ENCODE measurements at places on chromosomes 5 and 9.

DNA sequence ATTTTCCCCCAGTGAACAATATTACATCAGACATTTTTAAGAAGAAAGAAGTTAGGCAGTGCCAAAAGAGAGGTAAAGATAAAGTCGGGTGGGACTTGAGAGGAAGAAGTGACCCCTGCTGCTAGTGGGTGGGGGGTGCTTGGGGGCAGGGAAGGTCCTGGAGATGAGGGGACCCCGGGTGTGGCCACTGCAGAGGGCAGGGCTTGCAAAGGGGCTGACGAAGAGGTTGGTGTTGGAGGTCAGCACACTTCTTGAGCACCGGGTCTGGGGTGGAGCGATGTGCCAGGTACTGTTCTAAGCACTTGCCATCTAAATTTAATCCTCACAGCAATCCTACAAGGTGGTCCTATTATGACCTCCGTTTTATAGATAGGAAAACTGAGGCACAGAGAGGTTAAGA is 62.0 kb downstream of the AMBP start:
- no peak for DNase-seq

GRCh38 chr5:96626956-96627355 is 35.2 kb upstream of the CAST start:
- DNase-seq: no peak

GRCh38 chr5:107486489-107486888 is 184.2 kb downstream of the EFNA5 start:
- DNase-seq: no peak

DNA sequence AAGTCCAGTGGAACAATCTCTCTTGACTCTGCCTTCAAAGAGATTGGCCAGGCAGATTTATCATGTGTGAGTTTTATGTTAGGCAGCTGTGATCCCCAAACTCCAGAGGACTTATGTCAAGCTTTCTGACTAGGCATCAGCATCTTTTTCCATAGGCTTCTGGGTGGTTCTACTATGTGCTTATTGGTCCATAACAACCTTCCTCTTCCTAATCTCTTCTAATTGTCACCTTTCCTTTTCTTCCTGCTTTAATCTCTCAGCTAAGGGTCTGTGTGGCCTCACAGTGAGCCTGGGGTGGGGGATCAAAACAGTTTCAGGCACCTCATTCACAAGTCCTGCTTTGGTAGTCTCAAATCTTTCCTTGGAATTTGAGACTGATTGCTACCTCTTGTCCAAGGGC is 170.9 kb upstream of the CHD1 start:
- DNase-seq: no peak

- DNase-seq: no peak
Measured at GRCh38 chr5:91189480-91190313, 193.4 kb downstream of the ARRDC3 start.

DNA sequence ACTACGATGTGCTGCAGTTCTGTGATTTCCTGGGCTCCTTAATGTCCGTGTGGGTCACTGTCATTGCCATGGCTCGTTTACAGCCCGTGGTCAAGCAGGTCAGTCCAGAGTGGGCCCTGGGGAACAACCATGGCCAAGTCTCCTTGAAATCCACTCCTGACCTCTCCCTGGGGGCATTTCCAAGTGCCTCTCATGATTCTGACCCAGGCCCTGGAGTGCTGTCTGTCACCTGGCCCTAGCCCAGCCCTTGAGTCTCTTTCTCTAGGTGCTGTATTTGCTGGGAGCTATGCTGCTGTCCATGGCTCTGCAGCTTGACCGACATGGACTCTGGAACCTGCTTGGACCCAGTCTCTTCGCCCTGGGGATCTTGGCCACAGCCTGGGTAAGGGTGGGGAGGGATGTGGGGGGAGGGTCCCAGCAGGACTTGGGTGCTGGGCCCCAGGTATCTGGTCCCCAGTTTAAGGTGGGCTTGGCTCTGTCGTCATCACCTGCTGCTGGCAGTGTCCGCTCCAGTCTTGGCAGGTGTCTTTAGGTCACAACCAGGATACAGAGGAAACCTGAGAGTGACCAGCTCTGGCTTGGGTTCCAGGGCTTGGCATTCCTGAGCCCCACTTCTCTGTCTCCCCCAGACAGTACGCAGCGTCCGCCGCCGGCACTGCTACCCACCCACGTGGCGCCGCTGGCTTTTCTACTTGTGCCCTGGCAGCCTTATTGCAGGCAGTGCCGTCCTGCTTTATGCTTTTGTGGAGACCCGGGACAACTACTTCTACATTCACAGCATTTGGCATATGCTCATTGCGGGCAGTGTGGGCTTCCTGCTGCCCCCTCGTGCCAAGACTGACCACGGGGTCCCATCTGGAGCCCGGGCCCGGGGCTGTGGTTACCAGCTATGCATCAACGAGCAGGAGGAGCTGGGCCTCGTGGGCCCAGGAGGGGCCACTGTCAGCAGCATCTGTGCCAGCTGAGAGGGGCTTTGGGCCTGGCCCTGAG is 17.0 kb downstream of the OR13J1 start:
- no peak for DNase-seq

DNA sequence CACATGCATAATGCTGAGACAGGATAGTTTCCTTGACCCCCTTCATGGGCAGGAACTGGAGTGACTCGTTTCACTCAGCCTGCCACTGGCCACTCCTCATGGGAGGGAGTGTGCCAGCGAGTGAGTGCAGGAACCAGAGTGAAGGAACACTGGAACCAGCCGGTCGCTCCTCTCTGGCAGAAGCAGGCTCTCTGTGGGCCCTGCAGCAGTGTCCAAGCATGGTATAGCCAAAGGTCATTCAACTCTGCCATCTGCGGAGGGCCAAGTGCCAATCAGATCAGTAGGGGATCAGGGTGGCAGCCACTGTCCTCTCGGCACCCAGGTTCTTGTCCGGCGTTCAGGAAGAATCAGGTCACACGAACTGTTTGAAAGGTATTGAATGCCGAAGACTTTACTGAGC is 169.3 kb upstream of the PPP1R2B start:
- no peak for DNase-seq

- DNase-seq: no peak
Measured at GRCh38 chr5:16889972-16890519, 46.0 kb downstream of the MYO10 start.

DNA sequence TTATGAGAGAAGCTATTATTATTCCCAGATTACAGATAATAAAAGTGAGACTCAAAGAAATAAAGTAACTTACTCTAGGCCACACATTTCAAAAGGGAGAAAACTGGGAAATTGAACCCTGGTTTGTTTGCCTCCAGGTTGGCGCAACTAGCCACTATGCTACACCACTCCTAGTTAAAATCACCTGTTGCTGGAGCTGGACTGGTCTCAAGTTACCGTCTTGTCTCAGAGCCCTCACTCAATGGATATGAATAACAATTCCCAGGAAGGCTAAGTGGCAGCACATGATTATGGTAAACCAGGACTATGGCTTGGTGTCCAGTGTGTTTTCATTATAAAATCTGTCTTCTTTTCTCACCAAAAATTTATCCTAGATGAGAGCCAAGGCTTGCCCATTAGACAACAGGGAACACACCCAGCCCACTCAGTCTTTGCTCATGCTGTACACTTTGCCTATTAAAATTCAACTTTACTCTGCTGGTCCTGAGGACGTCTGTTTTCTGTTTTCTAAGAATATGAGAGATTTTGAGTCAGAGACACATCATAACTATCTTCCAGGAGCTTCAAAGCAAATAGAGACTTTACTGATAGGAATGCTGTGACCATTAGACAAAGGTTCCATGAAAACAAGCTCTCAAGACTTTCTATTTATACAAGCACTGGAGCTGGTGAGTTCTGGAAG is 58.1 kb downstream of the ADRB2 start:
- DNase-seq: peak; percentile 37

GRCh38 chr9:132627106-132627505 is 42.7 kb downstream of the DDX31 start:
- DNase-seq: no peak

DNA sequence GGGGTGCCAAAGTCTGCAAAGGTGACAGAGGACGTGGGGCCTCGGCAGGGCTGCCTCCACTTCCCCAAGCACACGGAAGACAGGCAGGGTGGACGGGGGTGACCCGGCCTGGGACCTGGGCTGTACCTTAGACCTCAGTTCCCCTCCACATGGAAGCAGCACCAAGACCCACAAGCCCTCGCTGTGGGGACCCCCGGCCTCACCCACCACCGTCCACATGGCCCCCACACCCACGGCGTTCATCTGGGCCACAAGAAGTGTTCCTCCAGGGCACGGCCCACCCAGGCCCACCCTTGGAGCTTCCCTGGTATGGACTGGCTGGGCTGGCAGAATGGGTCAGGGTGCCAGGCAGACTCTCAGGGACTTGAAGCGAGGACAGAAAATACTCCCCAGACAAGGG is 45.8 kb upstream of the NKD2 start:
- no peak for DNase-seq

GRCh38 chr9:70581955-70582350 is 167.5 kb upstream of the KLF9 start:
- no peak for DNase-seq

DNA sequence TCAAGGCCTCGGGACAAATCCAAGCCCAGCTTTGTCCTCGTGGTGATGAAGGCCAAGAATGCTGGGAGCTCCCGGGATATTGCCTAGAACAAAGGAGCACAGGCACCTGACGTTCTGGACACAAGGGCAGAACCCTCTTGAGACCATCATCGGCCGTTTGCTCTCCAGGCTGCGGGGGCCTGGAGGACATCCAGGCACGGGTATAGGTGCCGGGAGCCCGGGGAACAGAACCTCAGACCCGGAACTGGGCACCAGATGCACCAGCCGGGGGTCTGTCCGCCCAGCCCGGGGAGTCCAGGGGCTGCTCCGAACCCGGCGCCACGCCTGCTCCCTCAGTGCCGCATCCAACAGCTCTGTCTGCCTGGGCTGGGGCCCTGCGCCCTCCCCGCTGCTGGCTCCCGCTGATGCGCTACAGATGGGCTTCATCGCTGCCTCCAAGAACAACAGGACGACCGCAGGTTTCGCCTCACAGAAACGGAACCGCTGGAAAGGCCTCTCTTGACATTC is 88.0 kb downstream of the ADAMTS2 start:
- no peak for DNase-seq

DNA sequence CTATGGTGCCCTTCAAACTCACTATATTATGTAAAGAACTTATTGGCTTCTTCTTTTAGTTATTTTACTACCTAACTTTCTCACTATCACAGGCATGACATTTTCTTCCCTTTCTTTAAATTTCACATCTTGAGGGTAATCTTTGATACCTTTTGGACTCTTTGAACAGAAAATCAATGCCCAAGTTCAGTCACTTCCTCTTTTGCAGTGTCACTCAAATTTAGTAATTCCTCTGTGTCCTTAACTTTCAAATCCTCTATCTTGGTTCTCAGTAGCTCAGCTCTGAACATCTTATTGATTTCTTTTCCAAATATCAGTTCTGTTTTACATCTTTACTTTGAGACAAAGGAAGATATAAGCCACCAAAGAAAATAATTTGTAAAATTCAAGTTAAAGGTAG is 25.5 kb downstream of the CNTLN start:
- no peak for DNase-seq

DNA sequence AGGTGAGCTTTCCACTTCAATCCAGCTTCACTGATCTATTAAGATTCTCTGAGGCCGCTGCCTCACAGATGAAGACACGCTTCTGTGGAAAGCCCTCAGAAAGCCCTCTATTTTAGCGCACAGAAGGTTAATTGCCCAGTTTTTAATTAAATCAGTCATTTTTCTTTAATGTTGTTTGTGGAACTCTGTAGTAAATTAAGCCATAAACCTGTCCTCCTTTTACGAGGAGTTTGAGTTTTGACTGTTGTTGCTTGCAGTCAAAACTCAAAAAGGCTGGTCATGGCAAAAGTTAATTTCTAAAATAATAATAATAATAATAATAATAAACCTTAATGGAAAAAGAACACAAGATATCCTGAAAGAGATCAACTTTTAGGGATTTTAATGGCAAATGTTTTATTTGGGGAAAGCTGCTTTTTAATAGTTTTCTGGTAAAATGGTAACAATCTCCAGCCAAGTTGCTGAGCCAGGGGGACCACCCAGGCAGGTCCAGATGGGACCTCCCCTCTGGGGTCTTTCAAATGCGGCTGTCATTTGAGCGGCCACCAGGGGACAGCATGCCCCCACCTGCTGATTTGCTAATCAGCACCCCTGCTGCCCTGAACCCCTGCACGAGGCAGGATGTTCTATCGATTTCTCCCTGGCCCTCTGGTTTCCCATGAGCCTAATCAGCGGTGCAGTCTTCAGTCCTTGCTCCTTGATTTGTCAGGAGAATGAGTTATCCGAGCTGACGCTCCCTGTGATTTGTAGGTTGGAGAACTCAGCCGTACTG is 247.2 kb downstream of the FSTL4 start:
- no peak for DNase-seq

- no peak for DNase-seq
Measured at GRCh38 chr9:125631391-125632085, 75.5 kb downstream of the MAPKAP1 start.

GRCh38 chr9:137602661-137603060 is 2.8 kb upstream of the ARRDC1 start:
- no peak for DNase-seq

DNA sequence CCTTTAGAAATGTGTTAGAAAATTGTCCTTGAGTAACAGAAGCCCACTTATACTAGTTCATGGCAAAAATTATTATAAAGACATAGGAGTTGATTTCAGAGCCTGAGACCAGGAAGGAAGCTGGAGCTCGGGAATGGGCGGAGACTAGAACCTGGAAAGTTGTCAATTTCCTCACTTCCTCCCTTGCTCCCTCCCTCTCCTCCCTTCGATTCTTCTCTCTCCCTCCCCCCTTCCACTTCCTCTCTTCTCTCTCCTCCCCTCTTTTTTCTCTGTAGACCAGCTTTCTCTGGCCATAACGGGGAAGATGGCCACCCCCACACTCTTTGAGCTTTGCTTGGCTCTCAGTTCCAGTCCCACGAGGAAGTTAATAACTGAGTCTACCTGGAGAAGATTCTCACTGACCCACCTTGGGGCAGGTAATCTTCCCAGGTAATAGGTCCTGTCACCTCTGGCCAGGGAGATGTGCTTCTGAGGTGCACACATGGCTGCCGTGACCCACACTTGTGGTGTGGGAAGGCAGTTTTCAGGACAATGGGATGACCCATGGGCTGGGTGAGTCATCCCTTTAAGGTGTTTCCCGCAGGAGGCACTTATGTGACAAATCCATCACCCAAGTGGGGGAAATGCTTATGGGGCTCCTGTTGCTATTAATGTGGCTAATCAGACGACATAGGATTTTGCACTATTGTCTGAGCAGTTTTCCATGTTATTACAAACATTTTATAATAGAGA is 78.7 kb downstream of the HSPA4 start:
- no peak for DNase-seq

- DNase-seq: no peak
Measured at GRCh38 chr5:59300930-59301329, 592.6 kb downstream of the PDE4D start.

DNA sequence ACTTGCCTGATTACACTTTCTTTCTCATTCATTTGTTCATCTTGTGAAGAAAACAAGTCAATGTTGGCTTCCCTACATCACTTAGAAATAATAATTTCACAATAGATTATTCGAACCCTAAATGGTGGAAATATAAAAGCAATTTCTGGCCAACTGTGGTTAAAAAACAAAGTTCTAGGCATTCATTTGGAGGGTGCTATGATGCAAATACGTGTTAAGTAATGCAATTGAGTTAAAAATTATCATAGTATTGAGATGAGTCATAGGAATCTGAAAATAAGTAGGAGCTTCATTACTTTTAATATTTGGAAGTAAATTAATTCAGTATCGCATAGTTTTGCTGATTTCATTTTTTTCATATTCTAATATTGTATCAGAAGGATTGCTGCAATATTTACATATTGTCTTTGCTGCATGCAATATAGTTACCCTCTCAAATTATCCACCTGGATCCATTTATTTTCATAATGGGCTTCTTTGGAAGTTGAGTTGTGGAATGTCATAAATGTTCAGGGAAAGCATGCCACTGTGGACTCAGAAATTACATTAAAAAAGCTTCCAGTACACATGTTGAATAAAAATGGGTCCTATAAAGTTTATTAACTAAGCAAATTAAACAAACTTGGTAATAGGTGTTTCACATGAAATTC is 647.7 kb upstream of the WWC1 start:
- no peak for DNase-seq

Measured in NCI-H187 treated with DMSO at 0.1 percent for 48 hours (cell line).